ENCODE measurements at places on chromosomes 6 and 20.

DNA sequence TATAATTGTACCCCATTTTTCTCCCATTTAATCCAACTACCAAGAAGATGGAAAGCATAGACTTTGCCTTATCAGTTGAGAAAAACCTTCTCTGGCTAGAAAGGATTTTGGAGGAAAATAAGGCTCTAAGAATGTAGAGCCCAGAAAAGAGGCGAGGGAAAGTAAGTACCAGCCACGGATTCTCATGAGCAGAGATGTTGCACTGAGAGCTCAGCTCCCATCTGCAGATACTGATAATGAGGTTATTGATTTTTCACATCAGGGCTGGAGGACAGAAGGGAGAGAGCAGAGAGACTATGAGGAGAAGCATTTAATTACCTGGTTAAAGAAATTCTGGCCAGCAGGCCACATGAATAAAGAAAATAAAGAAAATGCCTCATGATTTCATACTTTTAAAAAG lies 104.4 kb upstream of the FAM184A start:
- no peak for DNase-seq

GRCh38 chr6:17831135-17831534 lies 124.4 kb upstream of the NUP153 start:
- DNase-seq = no peak

DNA sequence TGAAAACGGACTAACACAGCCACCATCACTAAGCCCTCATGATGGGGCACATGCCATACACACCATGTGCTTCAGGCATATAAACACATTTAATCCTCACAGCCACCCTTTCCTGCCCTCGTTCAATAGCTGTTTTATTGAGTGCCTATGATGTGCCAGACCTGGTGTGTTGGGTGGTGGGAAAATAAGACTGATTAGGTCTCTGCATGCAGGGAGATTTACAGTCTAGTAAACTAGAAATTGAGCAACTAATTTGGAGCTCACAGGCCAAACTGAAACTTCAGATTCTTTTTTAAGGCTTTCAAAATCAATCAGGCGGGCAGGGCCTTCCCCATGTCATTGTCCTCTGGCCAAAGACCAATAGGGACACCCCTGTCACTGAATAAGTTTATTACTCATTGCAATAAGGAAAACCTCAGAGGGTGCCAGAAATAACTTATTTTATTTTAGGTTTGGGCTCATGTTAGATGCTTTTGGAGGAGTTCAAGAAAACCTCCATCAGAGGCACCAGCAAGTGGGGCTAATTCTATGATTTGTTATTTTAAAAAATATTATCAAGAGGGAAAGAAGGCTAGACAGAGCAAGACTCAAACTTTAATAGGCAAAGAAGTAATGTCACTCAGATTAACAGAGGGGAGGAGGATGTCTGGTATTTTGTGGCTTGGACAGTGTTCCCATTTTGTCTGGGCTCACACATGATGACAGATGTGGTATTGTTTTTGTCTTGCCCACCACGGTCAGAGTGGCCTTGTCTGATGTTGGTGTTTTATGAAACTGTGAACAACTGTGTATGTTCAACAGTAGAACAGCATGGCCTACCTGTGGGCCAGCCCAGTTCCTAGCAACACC lies 12.0 kb downstream of the ZFP64 start:
- peak; percentile 14 for DNase-seq

DNA sequence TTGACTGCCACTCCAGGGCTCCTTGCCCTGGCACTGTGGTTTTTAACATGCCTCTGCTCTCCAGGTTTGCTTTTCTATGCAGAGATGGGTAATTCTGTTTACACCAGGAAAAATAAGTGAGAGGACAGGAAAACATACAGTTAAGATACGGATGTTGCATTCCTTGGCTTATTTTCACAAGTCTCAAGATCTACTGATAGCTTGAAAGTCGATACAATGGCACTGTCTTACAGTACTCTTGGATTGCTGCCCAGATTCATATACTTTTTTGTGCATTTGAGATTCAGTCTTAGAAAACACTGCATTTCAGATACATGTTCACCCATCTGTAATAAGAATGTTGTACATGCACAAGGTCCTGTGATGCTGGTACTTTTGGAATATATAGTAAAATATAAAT lies 159.6 kb upstream of the FLRT3 start:
- DNase-seq = no peak

GRCh38 chr20:56352345-56353055 lies 6.3 kb upstream of the FAM210B start:
- DNase-seq = no peak

DNA sequence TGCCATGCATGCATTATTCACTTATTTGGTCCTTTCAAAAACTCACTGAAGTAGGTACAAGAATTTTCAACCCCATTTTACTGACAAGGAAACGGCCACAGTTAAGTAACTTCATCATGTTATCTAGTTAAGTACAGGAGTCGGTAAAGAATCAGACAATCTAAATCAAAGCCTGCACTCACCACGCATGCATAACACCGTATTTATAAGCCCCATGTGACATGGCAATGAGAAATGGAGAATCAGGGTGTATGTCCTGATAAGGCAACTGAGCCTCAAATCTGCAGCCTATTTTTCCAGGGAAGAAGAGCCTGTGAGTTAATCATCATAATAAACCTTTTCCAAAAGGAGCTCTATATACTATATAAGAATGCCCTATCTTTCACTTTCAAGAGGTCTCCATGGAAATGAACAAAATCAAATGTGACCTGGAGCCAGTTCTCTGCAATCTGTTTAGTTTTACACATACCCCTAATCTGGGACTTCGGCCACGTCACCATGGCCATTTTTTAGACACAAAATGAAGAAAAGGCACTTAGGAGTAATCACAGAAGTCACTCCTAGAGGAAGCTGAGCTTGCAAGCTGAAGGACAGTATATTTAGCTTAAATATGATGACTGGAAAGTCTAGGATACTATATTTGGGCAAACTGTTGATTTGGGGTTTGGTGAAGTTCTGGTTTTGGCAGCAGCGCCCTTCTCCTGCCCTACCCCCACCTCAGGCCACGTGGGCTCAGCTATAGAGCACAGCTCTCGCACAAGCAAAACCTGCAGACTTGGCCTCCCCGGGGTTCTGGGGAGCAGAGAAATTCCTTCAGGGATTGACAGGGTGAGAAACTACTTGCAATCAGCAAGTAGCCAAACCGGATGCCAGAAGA lies 19.2 kb downstream of the TRAM2 start:
- no peak for DNase-seq

GRCh38 chr6:111652156-111652555 lies 46.5 kb upstream of the TRAF3IP2 start:
- DNase-seq = no peak

- no peak for DNase-seq
Measured at GRCh38 chr6:155523821-155524651, 68.4 kb upstream of the NOX3 start.

- no peak for DNase-seq
Measured at GRCh38 chr6:31363811-31364210, 6.8 kb upstream of the HLA-B start.

GRCh38 chr6:8074213-8074612 lies 10.0 kb upstream of the BLOC1S5 start:
- no peak for DNase-seq

- no peak for DNase-seq
Measured at GRCh38 chr20:39429726-39430125, 467.6 kb downstream of the DHX35 start.

DNA sequence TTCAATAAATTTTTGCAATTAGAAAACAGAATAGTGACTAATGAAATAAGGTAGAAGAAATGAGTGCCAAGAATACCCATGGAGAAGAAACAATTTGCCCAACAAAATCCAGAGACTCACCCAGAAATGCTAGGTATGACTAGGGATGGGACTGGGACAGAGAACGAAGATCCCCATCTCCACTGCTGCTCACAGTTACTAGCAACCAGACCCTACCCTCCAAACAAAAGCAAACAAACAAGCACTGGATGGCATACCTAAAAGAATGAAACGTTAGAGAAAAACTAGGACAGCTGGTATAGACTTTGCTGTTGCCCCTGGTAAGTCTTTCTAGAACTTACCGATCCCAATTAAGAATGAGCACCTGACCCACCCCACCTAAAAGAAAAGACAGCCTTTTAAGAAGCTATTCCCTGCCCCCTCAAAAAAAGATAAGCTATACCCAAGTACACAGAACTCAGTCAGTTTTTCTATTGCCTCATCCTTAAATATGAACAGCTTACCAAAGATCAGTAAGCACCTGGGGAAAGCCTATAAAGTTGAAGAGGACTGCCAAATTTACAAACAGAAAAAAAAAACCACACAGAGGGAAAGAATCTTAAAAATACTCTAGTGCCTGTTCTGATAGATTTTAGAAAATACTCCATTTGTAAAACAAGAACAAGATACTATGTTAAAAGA lies 31.7 kb downstream of the REPS1 start:
- DNase-seq = no peak

GRCh38 chr20:9241721-9242427 lies 173.0 kb downstream of the PLCB4 start:
- DNase-seq = no peak

DNA sequence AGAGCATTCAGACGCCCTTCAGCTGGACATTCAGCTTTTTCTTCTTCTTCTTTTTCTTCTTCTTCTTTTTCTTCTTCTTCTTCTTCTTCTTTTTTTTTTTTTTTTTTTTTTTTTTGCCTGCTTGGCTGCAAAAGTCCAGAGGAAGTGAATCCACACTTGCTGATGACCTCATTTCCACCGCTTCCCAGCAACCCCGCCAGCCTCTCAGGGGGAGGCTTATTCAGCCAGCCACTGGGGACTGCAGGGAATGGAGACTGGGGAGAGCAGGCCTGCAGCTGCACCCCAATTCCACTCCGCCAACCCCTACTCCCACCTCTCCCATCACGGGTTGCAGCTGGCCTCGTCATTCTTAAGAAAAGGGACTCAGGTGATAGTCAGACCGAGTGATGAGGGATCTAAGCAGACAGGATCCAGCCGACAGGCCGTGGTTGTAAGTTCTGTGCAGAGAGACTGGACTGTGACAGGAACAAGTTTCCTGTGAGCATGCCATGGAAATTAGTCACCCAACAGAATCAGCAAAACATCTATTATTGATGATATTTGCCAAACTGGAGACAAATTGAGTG lies 59.0 kb upstream of the QKI start:
- no peak for DNase-seq

GRCh38 chr20:50693001-50693400 lies 1.7 kb upstream of the RIPOR3 start:
- no peak for DNase-seq

DNA sequence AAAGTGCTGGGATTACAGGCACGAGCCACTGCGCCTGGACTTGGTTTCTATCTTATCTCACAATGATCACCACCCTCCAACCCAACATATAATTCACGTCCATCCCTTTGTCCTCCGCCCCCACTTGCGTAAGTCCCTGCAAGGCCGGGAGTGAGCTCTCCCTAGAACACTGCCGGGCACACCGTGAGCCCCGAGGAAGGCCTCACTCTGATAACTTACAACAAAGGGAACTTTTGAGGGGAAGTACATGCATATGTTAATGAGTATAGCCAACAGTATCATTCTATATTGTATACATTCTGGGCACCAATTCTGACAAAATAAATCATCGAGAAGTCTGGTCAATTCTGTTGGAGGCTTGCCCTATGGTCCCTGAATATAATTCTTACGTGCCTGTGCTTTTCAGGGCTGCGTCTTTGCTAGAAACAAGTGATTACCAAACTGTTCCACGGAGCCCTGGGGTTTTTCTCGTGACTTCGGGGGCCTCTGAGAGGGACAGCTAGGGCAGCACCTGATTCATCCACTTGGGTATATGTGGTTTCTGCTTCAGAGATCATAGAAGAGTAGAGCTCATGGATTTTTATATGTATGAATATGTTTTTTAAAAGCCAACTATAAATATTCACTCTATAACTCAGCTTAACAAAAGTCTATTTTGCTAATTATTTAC lies 469.8 kb upstream of the AGPAT4 start:
- DNase-seq = no peak

DNA sequence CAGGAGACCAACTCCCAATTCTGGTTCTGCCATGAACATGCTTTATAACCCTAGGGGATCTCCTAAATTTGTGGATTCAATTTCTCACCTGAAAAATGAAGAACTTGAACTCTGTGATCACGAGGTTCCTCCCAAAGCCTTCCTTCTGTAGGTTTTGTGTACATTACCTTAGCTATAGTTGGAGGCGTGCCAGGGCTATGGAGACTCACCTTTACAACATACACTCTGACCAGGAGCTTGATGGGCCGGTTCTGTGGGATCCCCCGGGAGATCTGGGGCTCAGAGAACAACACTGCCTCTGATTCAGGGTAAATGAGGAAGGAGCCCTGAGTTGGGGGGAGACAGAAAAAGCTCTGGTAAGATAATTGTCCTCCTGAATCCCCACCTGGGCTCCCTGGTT lies 34.1 kb downstream of the ERGIC3 start:
- no peak for DNase-seq
